Breast epithelium (tissue), 4 donors: ENCODE measurements at places on chromosomes 13 and 19. TPM values are rescaled to one million over a fixed set of nuclear protein-coding genes. Genes with fewer than 3 reads are reported as not detected.

Gene OR10H1
- not detected for total RNA-seq

Gene LHB
- not detected for total RNA-seq

Gene IGFL3
- not detected for total RNA-seq

DNA sequence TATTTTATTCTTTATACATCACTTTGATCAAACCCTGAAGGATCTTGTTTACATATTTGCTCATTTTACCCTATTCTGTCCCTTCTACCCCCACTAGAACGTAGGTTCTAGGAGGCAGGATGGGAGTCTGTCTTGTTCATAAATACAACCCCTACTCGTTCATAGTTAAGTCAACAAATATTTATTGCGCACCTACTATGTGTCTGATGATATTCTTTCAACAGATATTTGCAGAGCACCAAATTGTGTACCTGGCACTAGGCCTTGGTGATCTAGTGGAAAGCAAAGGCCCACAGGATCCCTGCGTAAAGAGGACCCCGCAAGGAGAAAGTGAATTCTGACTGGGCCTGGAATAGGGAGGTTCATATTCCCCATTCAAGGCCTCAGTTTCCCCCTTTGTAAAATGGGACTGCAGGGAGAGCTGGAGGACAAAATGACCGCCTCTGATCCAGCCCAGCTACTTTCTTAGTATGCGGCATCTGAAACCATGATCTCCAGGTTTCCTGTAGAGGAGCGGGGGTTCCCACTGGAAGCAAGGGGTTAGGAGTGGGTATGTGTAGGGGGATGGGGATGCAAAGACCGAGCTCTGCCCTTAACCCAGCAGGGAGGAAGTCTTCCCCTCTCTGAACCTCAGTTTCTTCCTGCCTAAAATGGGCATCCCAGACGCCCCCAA is 534 bp upstream of the GEMIN7 start:
- no peak for DNase-seq

DNA sequence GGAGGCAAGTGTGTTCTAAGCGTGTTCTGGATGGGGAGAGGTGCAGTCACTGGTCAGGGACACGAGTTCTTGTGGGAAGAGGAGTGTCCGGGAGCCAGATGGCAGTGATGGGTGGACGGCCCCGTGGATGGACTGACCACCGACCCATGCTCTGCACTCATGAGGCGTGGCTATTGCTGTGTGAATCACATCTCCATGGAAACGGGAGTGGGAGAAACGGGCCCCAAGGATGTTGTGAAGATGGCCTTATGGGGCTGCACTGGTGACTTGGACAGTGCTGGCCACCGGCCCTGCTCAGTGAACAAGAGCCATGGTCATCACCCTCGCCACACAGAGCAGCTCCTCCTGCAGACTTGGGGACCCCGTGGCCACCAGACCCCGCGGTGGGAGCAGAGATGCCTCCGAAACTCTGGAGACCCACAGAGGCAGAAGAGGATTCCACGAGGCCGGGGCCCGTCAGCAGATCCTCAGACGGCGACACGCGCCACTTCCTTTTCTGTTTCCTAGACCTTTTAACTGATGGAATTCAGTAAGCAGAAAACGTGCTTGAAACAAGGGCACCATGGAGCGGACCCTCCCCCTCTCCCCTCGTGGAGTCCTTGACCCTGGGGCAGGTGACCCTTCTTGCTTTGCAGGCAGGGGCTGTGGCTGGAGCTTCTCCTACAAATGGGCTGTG is 47.5 kb downstream of the GAS6 start:
- no peak for DNase-seq
